ENCODE measurements at places on chromosomes 11 and 22.

DNA sequence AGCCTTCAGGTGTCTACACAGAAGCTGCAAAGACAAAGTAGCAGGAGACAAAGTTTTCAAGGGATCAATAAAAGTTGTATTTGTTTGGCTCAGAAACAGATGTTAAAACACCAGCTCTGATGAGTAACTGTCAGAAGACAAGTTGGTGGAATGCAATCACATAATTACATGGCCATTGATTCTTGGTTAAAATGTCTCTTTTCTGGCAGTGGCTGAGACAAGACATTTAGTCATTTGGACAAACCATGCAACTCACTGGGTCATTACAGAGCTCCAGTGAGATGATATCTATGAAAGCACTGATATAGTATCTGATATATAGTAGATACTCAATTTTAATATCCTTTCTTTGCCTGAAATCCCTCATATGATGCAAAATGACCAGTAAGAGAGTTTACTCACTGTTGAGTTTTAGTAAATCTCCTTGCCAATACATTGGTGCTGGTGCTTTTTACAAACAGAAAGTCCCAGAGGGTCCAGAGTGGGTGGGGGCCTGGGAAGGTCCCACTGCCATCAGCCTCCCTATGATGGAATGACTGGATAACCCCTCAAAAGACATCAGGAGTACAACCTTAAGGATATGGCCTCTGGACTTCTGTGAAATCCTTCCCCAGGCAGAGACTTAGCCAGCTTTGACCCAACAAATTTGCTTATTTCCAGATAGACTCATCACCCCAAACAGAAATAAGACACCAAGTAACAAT is 95.0 kb downstream of the SLC1A2 start:
- no peak for DNase-seq

GRCh38 chr11:15034687-15035267 is 38.6 kb upstream of the CALCB start:
- DNase-seq = no peak

DNA sequence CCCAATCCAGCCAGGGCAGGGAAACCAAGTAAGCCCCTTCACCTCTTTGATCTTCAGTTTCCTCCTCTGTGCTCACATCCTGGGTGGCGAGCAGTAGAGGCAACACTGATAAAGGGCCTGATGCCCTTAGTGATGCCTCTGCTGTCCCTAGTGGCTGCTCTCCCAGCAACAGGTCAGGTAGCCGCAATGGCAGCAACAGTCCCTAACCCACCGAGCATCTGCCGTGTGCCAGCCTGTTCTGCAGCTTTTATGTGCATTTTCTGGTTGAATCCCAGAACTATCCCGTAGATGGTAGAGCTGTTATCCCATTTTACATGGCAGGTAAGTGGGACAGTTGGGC is 5.2 kb downstream of the SCYL1 start:
- no peak for DNase-seq

- DNase-seq = no peak
Observed at GRCh38 chr11:70210530-70210929, 7.4 kb downstream of the FADD start.

GRCh38 chr11:124194293-124195188 is 11.4 kb downstream of the OR10D3 start:
- DNase-seq = no peak

DNA sequence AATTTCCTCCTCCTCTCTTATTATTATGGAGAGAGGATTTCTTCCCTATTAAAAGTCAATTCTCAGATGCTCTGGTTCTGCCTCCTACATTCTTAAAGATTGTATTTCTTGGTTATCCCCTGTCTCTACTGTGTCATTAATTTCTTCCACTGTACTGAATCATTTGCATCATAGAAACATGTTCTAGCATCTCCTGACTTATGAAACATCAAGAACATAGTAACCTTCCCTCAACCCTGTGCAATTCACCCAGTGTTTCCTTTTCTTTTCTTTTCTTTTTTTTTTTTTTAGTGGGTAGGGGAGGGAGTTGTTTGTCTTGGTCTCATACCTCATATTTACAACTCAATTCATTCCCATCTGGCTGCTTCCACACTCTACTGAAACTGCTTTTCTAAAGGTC is 288.0 kb upstream of the PLET1 start:
- DNase-seq = no peak
